Amniotic epithelial cell (primary cell): ENCODE measurements at places on chromosomes 12 and 14.

GRCh38 chr14:104136472-104137296 lies 1.7 kb upstream of the KIF26A start:
- no peak for DNase-seq

GRCh38 chr12:45304514-45305178 lies 88.8 kb downstream of the ANO6 start:
- DNase-seq = no peak

GRCh38 chr12:85633491-85633890 lies 202.7 kb downstream of the RASSF9 start:
- DNase-seq = no peak

- DNase-seq = no peak
These were observed at the start of gene SELPLG for GRCh38 chr12:108633534-108634248. SELPLG (minus strand) TSS chr12:108633894; CDS start chr12:108624307, 9,587 bp downstream.

GRCh38 chr12:32761716-32762115 lies 6.0 kb upstream of the YARS2 start:
- DNase-seq = no peak

DNA sequence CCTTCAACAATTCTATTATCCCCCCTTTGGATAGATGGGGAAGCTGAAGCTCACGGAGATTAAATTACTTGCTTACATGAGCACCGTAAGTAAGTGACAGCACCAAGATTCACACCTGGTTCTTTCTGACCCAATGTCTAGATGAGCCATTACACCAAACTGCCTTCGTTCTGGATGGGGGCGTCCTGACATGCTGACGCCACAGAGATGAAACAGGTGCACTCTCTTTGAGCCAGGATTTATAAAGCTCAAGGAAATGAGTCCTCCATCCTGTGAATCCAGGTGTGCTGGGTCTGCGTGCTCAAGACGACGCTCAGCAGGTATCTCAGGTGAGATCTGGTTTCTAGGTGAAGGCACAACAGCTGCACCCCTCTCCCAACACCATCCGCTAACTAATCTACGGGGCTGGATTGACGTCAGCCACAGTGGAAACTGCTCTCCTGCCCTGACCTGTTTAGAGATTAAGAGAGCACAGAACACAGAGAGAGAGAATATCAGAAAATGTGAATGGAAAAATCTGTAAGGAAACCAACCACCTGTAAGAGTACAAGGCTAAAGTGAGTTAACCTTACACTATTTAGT lies 61.6 kb downstream of the KSR2 start:
- no peak for DNase-seq

- no peak for DNase-seq
These were observed 897 bp downstream of the ACTR10 start for GRCh38 chr14:58200846-58201245.

DNA sequence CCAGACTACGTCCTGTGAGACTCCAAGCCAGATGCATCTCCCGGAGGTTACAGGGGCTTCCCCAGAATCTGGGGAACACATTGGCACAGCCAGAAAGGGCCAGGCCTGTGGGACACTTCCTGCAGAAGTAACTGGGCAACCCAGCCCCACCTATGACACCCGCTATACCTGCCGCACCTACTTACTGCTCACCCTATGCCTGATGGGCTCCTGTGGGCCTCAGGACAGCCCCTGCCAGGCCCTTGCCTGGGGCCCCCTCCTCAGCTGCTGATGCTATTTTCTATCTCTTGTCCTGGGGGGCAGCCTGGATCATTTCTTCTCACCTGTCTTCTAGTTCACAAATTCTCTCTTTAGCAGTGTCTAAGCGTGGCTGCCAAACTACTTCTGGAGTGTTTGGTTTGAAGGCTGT lies 28.7 kb downstream of the JAG2 start:
- no peak for DNase-seq

- no peak for DNase-seq
These were observed 8.4 kb downstream of the TRMT61A start for GRCh38 chr14:103537175-103537990.

GRCh38 chr12:26331960-26332359 lies 136.6 kb downstream of the SSPN start:
- DNase-seq = no peak

DNA sequence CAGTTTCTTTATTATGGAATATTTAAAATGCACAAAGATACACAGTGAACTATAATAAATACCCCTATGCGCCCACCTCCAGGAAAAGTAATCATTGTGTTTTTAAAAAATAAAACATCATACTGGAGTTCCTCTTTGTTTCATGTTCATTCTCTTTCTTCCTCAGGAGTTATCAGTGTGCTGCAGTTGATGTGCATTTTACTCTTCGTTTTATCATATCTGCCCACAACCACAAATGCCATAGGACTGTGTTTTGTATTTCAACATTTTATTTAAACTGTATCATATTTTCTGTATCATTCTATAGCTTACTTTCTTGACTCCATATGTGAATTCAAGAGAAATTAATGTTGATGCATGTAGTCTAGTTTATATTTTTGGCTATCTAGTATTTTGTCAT lies 53.9 kb downstream of the TSHR start:
- no peak for DNase-seq

DNA sequence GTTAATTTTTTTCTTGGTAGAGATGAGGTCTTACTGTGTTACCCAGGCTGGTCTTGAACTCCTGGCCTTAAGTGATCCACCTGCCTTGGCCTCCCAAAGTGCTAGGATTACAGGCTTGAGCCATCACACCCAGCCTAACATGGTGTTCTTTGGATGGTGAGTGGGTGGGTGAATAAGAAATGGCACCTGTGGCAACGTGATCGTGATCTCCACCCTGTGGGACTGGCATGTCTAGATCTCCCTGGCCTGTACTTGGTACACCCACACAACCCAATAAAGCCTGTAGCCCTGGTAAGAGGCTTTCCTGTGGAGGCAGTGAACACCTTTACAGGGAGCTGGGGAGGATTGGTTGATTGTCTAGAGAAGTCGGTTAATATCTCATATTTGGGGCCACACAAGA lies 25.2 kb downstream of the SYNE2 start:
- no peak for DNase-seq

- no peak for DNase-seq
These were observed 112.3 kb downstream of the ZFP36L1 start for GRCh38 chr14:68680541-68681051.

DNA sequence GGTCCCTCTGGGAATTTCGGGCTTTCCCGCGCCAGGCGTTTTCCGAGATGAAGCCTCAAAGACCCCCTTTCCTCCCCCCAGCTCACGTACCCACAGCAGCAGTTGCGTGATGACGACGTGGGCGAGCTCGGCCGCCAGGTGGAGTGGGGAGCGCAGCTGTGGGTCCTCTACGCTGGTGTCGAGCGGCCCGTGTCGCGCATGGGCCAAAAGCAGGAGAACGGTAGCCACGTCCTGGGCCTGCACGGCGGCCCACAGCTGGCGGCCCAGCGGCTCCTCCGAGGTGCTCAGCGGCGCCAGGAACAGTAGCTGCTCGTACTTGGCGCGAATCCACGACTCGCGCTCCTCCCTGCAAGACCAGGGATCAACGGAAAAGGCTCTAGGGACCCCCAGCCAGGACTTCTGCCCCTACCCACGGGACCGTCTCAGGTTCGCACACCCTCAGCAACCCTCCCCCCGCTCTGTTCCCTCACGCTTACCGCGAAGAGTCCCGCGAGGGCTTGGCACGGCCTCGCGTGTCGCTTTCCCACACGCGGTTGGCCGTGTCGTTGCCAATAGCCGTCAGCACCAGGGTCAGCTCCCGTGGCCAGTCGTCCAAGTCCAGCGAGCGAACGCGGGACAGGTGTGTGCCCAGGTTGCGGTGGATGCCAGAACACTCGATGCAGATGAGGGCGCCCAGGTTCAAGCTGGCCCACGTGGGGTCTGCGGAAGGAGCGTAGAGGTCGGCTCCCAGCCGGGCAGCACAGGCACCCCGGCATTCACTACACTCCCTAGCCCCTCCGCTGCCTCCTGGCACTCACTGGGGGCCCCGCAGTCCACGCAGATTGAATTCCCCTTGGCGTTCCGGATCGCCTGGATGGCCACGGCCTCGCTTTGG lies 11.4 kb downstream of the AGAP2 start:
- DNase-seq = peak; percentile 36

- DNase-seq = no peak
These were observed 28.1 kb downstream of the TCHP start for GRCh38 chr12:109928058-109928656.

GRCh38 chr12:131883521-131883900 lies 10.9 kb upstream of the ULK1 start:
- DNase-seq = no peak

- no peak for DNase-seq
These were observed 103.7 kb upstream of the SYT1 start for GRCh38 chr12:78760906-78761305.

- peak; percentile 58 for DNase-seq
These were observed 29.0 kb upstream of the C12orf50 start for GRCh38 chr12:88057994-88058718.

GRCh38 chr12:54398995-54399793 lies 14.7 kb upstream of the ZNF385A start:
- DNase-seq = peak; percentile 74

GRCh38 chr12:62260733-62261683 lies 804 bp downstream of the USP15 start:
- peak; percentile 47 for DNase-seq

- peak; percentile 36 for DNase-seq
These were observed 78.4 kb downstream of the FRMD6 start for GRCh38 chr14:51730098-51730497.

GRCh38 chr14:61940666-61941420 lies 178.6 kb downstream of the SNAPC1 start:
- no peak for DNase-seq

- peak; percentile 79 for DNase-seq
These were observed 28.2 kb downstream of the TRAF3 start for GRCh38 chr14:102805371-102805891.

DNA sequence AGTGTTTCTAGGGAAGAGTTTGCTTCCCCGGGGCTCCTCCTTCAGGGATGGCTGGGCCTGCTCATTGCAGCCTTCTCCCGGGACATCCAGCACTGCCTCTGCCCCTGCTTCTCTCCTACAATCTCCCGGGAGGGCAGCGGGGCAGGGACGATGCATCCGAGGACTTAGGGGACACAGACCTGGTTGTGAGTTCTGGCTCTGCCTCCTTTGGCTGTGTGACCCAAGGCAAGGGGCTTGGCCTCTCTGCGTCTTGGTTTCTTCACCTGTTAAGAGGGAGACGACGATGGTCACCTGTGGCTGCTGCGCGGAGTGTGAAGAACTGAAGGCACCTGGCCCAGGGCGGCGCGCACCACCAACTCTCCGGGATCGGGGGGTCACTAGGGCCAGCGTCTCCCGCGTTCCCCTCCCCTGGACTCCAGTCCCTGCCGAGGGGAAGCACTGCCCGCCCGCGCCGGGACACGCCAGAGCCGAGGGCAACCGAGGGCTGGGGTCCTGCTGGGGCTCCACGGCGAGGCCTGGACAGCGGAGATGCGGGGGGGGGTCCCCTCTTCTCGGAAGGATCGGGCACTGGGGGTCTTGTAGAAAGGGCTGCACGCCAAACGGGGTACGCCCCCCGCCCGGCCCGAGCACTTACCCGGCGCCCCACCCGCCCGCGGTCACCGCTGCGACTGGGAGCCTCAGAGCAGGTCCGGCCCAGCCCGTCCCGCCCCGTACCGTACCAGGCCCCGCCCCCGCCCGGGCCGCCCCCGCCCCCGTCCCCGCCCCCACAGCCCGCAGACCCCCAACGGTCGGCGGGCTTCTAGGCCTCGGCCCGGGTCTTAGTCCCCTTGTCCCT lies at the start of gene HVCN1:
TSS of gene HVCN1 (minus strand) at position 670 of the 835 bp plus-strand sequence. CDS start 5,870 bp downstream, outside the sequence.
- no peak for DNase-seq

- DNase-seq = no peak
These were observed 27.0 kb downstream of the SYNE3 start for GRCh38 chr14:95489214-95490137.

- DNase-seq = no peak
These were observed 7.7 kb downstream of the FBXW8 start for GRCh38 chr12:116918464-116918863.

DNA sequence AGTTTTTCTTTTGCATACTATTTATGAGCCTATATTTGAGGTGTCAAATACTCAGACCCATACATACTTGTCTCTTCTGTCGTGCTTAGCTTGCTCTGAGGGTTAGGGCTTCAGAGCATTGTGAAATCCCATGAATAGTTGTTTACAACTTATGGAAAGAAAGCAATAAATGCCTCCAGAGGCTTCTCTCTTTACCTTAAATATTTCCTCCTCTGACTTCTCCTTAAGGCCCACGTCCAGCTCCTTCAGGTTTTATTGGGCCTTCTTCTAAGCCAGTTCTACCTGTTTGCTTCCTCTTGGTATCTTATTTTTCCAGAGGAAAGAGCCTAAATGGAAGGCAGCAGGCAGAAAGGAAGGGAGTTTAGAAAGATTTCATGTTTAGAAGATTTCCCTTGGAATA lies 218.6 kb downstream of the SPTSSA start:
- no peak for DNase-seq

DNA sequence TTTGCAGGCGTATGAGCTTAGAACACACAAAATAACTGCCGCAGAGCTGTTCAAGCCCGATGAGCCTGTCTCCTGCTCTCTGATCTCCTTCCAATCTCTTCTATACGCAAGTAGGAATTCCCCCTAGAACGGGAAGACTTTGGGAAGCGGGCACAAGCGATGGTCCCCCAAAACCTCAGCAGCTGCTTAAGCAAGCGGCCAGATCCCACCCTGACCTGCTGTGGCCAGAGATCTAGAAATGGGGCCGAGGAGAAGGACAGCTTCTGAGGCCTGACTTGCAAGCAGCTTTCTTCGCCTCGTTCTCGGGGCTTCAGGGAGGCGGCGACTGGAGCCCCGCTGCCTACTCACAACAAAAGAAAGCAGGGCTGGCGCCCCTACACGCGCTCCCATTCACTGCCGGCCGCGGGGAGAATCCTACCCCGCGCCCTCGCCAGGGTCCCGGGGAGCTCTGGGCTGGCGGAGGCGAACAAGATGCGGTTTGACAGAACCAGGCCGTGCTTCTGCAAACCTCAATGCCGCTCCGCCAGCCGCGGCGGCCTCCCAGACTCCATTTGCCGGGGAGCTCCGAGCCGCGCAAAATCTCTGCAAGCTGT lies 922 bp downstream of the TBX5 start:
- no peak for DNase-seq

DNA sequence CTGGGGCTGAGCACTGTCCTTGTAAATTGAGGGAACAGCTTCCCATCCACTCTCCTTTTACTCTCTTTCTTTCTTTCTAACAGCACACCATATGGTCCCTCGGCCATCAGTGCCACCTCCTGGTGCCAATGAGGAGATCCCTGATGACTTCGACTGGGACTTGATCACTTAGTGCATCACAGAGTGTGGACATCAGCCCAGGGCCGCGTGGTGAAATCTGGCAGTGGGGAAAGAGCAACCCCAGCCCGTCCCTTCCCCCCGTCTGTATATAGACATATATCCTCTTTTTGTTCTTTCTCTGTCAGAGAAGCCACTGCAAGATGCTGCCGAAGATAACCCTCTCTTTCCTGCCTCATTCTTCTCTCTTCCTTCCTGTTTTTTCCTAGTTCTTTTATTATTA lies 13.5 kb downstream of the C3AR1 start:
- DNase-seq = no peak

- no peak for DNase-seq
These were observed 32.1 kb downstream of the ZFYVE26 start for GRCh38 chr14:67784244-67784823.

DNA sequence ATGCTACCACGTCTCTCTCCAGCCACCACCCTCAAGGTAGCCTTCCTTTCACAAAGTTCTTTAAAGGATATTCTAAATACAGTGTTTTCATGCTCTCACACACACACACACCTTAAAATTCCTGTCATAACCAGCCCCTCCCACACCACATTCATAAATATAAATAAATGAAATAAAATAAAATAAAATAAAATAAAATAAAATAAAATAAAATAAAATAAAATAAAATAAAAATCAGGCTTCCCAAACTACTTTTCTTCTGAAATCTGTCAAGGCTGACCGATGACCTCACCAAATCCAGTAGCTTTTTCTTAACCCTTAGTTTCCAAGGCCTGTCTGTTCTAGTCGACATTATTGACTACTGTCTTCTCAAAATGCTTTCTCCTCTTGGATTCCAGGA lies 378.4 kb downstream of the SEC23A start:
- DNase-seq = no peak
